Airway epithelial cell (primary cell): ENCODE measurements at places on chromosomes 11 and 22. TPM values are rescaled to one million over a fixed set of nuclear protein-coding genes. Genes with fewer than 3 reads are reported as not detected.

Gene LRRC75B
- 6.8 and 8.3 TPM in 2 replicates for total RNA-seq

Gene PLAAT5
- not detected in 2 replicates for total RNA-seq

Gene RGL4
- not detected in 2 replicates for total RNA-seq

Gene PYGM
- total RNA-seq: 0.14 and 0.79 TPM in 2 replicates

Gene SERHL2
- 3.0 and 5.8 TPM in 2 replicates for total RNA-seq

Gene FOLH1
- total RNA-seq: 0.63 TPM in 1 of 2 replicates, not detected in the other

Gene DEFB131B
- not detected in 2 replicates for total RNA-seq

Gene PDGFB
- 3.0 and 3.3 TPM in 2 replicates for total RNA-seq

Gene NRIP3
- total RNA-seq: 1.8 and 2.5 TPM in 2 replicates

Gene DKK3
- 222 and 270 TPM in 2 replicates for total RNA-seq

Gene ZP1
- not detected in 2 replicates for total RNA-seq

Gene OR8D4
- not detected in 2 replicates for total RNA-seq

Gene STIP1
- total RNA-seq: 169 and 210 TPM in 2 replicates

Gene LRRN4CL
- 0.09 and 0.28 TPM in 2 replicates for total RNA-seq

Gene APOL1
- 0.70 and 1.8 TPM in 2 replicates for total RNA-seq

Gene TSGA10IP
- total RNA-seq: not detected in 2 replicates

Gene CYTH4
- total RNA-seq: 0.09 and 0.21 TPM in 2 replicates

Gene LMF2
- total RNA-seq: 46.5 and 55.9 TPM in 2 replicates

Gene ENTHD1
- not detected in 2 replicates for total RNA-seq

Gene ANKK1
- total RNA-seq: 0.88 and 1.2 TPM in 2 replicates

Gene SYCE3
- total RNA-seq: 1.1 TPM in 1 of 2 replicates, not detected in the other

Gene GGT5
- 1.1 and 1.9 TPM in 2 replicates for total RNA-seq

Gene KCNJ1
- total RNA-seq: 0.07 and 0.33 TPM in 2 replicates

Gene PLA2G6
- total RNA-seq: 6.3 and 8.8 TPM in 2 replicates

Gene C1QTNF5
- 0.07 TPM in 1 of 2 replicates, not detected in the other for total RNA-seq

Gene C11orf42
- not detected in 2 replicates for total RNA-seq

Gene TEX54
- not detected in 2 replicates for total RNA-seq

Gene COMT
- total RNA-seq: 281 and 359 TPM in 2 replicates

Gene C11orf16
- not detected in 2 replicates for total RNA-seq

Gene OR9I1
- total RNA-seq: not detected in 2 replicates

Gene EMSY
- 5.0 and 13.5 TPM in 2 replicates for total RNA-seq

Gene HORMAD2
- total RNA-seq: not detected in 2 replicates
